Hematopoietic multipotent progenitor cell treated with erythropoietin and hydrocortisone succinate and interleukin-3 and kit ligand, for 17 days (in vitro differentiated cells): ENCODE measurements at places on chromosomes 11 and 22.

DNA sequence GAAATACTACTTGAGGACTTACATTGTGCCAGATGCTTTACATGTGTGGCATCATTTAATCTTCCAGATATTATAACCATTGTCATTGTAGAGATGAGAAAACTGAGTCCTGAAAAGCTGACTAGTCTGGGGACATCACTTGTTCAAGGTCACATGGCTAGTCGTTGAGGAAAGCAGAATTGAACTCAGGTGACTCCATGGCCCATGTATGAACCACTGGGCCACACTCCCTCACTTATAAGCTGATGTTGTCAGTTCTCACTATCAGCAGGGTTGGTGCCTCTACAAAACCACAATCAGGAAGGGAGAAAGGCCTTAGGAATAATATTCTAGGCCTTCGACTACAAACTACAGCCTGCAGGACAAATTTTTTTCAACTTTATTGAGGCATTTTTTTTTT, 26.1 kb upstream of the ADA2 start:
- no peak for DNase-seq

DNA sequence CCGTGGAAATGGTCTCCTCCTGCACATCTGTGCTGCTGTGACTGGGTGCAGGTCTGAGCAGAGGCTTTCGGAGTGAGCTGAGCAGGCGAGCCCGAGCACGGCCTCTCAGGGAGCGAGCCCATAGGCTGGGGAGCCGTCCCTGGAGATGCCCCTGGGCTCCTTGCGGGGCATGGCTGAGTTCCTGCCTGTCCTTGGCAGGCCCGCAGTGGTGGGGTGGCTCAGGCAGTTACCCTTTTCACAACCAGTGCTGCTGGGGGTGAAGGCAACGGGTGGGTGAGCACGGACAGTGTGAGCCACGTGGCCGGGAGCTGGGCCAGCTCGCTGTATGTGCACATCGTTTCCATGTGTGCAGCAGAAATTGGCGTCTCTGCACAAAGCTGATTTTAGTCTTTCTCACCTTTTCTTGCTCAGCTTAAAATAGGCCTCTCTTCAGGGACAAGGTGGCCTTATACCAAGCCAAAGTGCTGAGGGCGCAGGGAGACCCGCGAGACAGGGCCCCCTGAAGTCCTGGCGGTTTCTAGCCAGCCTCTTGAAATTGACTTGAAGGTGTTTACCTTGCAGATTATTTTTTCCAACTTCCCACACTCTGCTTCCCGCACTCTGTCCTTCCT, at the start of gene TP53AIP1:
Gene TP53AIP1 (minus strand): TSS at position 55 of the 611 bp plus-strand sequence. CDS start 5,053 bp downstream, outside the sequence.
- no peak for DNase-seq

DNA sequence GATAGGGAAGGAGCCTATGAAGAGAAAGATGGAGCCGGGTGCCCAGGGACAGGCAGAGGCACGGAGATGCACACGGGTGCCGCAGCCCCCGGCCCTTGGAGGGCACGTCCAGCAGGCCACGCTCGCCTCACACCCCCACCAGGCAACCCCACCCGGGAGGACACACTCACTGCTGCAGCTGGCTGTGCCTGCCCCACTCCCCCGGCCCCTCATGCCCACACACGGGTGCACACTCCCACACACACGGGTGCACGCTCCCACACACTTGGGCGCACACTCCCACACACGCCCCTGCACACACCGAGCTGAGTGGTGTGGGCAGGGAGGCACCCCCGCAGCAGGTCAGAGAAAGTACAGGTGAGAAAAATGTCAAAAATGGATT, 1.1 kb downstream of the MOB2 start:
- no peak for DNase-seq

- no peak for DNase-seq
Observed at GRCh38 chr22:23380230-23380573, 199.9 kb downstream of the IGLL1 start.

GRCh38 chr11:103902994-103903393, 133.4 kb upstream of the DDI1 start:
- DNase-seq = no peak

DNA sequence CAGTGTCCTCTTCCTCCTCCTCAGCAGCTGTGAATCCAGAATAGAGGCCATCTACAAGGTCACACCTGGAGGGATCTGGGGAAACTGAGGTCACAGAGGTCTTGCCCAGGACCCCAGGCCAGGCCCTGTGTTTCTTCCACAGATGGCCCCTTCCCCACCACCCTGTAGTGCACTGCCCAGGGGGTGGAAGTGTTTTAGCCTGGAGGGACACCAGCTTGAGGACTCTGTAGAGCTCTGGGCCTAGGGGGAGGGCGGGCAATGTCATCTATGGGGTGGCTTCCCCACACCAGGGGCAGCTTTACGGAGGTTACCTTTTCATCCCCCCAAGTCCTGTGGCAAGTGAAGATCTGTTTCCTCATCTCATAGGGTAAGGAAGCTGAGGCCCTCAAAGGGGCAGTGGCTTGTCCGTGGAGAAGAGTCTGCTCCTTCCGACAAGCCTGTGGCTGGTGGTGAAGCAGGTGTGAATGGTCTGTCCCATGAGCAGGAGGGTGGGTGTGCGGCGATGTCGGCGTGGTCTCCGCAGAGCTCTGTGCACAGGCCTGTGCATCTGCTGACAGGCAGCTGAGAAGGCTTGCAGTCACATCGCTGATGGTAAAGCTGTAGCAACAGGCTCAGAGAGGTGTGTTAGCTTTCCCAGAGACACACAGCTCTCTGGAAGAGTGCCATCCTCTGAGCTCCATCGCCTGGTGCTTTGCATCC, 74.1 kb upstream of the WNT7B start:
- no peak for DNase-seq

DNA sequence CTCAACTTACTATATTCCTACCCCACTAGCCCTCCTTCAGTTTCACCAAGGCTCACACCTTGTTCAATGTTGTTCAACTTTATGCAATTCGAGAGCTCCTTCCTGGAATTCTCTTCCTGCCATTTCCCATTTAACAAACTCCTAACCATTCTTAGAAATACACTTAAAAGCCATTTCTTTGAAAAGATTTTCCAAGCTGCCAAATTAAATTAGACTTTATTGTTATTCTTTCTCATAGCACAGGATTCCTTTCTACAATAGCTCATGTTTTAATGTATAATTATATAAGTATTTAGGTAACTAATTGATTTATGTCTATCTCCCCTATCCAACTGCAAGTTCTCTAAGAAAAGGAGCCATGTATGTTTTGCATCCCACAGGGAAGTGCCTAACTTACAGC, 52.7 kb upstream of the CTSC start:
- no peak for DNase-seq

DNA sequence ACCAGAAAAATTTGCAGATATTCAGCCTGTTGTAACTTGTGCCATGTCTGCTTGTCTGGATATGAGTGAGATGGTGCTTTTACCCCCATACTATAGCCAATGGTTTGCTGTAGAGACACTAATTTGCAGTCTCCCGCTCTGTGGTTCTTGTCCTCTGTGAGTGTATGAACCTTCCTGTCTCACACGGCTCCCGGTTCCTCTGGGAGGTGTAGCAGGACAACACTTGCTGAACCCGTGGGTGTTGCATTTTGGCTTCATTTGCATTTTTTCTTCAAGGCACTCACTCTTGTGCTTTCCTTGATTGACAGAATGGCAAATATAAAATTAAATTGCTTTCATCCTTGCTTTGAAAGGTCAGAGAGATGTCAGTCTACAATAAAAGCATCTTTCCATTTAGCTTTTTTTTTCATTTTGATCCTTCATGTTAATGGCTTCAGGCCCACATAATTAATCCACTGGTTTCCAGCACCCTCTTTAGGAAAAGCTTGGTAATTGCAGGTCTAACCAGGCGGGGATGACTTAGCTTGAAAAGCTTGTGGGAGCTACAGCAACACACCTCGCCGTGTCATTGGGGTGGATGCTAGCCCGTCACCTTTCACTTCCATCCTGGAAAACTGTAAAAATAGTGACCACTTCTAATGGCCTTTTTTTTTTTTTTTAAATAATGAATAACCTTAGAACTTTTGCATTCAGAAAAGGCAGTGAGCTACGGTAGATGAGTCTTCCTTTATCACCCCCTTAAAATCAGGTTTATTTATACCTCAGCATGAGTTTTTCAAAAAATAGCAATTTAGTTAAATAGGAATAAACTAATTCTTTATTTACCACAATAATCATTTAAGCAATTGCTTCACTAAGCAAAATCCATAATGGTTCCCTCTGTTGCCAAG, 27.4 kb upstream of the ST14 start:
- DNase-seq = peak; percentile 88

GRCh38 chr22:41341012-41341411, 39.7 kb downstream of the ZC3H7B start:
- DNase-seq = no peak

- DNase-seq = no peak
Observed at GRCh38 chr11:122664188-122664587, 8.7 kb downstream of the UBASH3B start.

GRCh38 chr11:106961518-106961917, 56.8 kb downstream of the GUCY1A2 start:
- no peak for DNase-seq

DNA sequence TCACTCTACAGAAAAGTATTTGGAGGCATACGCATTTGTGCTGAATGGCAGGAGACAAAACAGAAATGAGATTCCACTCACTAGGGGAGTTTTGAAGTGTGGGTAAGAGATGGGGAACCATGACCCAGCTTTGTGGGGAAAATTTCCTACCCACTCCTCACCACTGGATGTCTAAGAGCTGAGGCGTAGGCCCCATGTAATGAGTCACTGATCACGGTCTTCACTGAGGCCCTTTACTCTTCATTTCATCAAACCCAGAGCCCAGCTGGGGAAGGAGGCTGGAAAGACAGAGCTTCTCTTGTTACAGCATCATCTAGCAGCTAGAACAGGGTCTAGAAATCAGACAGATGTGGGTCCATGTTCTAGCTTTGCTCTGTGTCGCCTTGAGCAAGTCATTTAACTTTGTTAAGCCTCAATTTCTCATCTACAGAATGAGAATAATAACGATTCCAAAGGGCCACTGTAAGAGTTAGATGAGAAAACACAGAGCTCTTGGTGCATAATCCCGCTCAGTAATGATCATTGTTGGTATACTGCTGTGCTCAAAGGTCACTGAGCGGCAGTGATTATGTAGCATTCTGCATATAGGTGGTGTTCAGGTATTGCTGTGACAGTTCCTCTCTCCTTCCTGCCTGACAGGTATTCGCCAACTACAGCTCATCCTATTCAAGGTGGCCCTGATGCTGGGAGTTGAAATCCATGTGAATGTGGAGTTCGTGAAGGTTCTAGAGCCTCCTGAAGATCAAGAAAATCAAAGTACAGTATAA, 97.2 kb downstream of the MICAL2 start:
- DNase-seq = no peak

- peak; percentile 36 for DNase-seq
Observed at GRCh38 chr22:31753005-31753633, 700 bp upstream of the DEPDC5 start.

DNA sequence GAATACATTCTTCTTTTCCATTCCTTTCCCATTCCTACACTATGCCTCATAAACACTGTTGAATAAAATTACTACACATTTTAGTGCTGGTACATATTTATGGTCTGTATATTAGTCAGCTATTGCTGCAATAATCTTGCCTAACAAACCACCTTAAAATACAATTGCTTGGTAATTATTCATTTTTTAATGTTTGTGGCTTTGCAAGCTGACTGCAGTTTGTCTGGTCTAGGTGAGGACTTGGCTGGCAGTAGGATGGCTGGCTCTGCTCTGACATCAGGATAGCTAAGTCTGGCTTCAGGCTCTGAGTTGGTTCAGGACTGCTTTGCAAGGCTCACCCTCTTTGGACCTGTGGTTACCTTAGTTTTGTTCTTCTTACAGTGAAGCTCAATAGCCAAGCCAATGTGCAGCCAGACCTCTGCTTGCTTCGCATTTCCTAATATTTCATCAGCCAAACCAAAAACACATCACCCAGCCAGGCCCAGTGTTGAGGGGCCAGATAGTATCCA, 913.4 kb upstream of the RAG2 start:
- DNase-seq = no peak

- DNase-seq = no peak
Observed at GRCh38 chr11:2466069-2466801, 21.4 kb downstream of the KCNQ1 start.

- DNase-seq = no peak
Observed at GRCh38 chr11:129315781-129316579, 59.7 kb upstream of the BARX2 start.

- no peak for DNase-seq
Observed at GRCh38 chr11:16404781-16405285, 48.5 kb upstream of the SOX6 start.

DNA sequence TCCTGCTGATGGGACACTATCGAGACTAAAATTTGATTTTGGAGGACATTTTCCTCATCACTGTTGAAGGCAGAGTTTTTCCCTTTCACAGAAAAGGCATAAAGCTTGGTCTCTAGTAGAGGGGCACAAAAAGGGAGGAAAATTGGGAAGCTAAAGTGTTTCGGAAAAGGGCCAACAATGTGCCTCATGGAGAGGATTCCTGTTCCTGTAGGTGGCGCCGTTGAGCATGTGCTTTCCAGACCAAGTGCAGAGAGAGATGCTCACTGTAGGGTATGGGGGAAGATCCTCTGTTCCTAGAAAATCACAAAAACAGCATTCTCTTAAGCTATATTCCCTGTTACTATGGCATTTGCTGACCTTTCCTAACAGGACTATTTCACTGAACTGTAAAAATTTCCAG, 18.4 kb upstream of the OR4C5 start:
- DNase-seq = no peak

DNA sequence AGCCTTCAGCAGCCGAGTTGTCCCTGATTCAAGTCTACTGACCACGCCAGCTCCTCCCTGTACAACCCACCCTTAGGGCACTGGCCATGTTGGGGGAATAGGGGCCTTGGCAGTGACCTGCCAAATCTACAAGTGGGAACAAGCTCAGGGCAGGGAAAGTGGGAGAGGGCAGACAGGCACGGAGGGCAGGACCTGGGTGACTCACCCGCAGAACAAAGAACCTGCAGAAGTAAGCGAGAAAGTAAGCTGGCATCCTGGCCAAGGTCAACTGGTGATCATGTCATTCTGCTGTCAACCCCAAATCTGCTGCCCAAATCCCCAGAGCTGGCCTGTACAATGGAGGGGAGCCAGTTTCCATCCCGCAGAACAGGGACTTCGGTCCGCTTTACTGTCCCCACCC, 7.9 kb upstream of the SCGB1A1 start:
- no peak for DNase-seq

DNA sequence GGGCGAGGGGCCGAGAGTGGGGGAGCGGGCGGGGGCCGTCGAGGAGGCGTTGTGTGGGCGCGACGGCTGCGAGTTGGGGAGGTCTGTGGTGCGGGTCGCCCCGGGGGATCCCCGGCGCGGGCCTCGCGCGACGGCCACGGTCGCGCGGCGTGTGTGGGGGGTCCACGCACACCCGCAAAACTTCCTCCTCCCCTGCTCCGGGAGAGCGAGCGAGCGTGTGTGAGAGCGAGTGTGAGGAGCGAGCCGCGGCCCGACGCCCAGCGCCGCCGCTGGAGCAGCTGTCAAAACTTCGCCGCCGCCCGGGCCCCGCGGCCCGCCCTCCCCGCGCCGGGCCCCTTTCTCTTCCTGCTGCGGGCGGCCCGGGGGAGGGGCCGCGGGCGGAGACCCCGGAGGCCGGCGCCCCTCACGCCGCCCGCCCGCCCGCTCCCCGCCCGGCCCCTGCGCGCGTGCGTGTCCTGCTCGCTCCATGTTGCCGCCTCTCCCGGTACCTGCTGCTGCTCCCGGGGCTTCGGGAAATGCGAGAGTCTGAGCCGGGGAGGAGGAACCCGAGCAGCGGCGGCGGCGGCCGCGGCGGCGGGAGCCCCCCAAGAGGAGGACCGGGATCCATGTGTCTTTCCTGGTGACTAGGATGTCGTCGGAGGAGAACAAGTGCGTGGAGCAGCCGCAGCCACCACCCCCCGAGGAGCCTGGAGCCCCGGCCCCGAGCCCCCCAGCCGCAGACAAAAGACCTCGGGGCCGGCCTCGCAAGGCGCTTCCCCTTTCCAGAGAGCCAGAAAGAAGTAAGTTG, 9.0 kb upstream of the CCT8L2 start:
- peak; percentile 4 for DNase-seq

GRCh38 chr22:19905347-19906276, 36.0 kb upstream of the COMT start:
- no peak for DNase-seq
